ENCODE measurements at places on chromosomes 1 and 21.
A peak's percentile ranks its signal among the peaks of the same experiment; 100 is the strongest.

DNA sequence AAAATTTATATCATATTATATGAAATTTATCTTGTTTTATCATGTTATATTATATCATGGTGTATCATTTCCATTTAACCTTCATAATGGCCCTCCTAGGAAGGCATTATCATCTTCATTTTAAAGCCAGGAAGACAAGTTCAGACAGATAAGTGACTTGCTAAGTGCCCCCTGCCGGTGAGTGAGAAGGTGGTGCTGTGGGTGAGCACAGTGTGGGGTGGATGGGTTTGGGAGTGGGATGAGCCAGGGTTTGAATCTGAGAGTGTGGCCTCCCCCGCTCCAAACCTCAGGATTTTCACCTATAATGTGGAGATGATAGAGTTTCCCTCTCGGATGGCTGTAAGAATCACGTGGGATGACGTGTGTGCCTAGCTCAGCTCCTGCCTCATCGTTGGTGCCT lies 108.7 kb upstream of the IGSF21 start:
- DNase-seq, result no peak

DNA sequence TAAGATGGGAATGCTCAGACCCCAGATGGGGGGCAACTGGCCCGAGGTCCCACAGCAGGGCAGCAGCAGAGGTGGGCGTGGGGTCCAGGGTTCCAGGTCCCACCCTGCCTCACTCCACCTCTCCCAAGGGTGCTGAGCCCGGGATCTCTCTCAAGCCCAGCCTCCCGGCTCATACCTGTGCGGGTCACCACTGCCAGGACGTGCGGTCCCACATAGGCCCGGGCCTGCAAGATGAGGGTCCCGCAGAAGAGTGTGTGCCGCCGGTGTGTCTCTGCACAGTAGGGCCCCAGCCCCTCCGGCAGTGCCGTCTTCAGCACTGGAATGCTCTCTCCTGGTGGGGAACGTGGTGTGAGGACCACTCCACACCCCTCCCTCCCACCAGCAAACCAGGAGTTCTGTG lies 14.9 kb downstream of the ATP13A2 start:
- no peak for DNase-seq

- DNase-seq, result no peak
Measured at GRCh38 chr1:28249013-28249865, 10.1 kb upstream of the SESN2 start.

GRCh38 chr21:44092211-44092610 lies 15.0 kb upstream of the PWP2 start:
- no peak for DNase-seq

DNA sequence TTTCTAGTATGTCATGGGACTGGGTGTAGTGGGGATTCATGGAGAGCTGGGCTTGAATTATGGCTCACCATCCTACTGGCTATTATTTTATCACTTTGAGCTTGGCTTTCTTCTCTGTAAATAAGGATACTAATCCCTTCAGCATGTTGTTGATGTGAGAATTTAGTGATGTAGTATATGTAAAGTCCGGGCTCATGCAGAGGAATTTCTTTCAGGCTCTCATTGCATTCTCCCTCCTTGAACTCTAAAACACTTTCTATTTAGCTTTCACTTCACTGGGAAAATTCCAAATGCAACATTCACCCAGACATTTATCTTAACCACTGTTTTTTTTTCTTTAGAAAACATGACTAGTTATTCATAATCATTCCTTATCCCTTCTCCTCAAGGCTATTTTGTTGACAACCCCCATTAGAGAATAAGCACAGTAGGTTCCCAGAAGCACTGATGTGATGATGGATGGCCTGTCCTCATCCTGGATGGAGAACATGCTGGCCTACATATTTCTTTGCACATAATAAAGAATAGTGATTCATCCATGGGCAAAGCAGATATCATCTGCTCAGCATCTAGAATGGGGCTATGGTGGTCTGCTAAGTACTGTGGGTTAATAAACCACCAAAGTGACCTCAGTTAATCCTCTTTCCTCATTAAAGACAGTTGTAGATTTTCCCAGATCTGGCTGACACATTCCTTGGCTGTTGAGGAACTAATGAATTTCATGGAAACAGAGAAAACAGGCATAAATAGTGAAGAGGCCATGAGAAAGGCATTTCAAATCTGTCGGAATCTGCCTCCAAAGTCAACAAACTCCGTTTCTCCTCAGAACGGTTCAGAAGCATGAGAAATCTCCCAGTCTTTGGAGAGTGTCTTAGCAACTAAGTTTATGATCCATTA lies 68.0 kb upstream of the CYP2J2 start:
- DNase-seq, result no peak

GRCh38 chr1:199861020-199861795 lies 166.3 kb upstream of the NR5A2 start:
- DNase-seq, result no peak

GRCh38 chr1:7326366-7326765 lies 444.7 kb upstream of the VAMP3 start:
- DNase-seq, result no peak

- no peak for DNase-seq
Measured at GRCh38 chr1:205477759-205478247, 22.0 kb upstream of the BLACAT1 start.

DNA sequence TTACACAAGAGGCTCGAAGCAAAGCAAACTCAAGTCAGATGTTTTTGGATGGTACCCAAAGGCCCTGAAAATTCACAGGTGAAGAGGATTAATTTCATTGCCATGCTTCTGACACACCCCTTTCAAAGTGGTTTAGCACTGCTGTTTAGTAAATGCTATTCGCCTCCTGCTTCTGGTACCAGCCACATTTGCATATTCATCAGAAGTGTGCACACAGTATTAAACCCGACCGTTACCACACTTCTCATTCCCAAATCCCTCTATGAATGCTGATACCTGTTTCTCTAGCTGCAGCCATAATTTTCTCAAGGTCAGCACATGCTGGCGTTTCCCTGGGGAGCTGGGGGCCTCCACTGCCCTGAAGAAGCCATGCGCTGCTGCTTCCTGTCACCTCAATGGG lies 179.8 kb upstream of the DAB1 start:
- DNase-seq, result no peak

DNA sequence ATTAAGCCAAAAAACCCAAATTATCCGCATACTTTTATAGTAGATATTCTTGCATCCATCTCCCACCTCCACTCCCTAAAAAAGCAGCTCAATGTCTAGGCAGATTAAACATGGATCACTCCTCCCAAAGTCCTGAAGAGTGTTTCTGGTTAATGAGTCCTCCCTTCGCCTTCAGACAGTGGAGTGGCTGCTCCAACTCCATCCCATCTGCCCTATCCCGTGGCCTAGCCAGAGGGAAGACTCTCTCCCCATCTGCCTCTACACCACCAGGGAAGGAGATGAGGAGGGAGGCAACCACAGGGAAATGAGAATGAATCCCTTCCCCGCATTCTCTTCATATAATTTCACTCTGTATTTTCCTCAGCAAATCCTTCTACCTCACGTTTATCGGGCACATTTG lies 103.8 kb downstream of the SLC45A1 start:
- no peak for DNase-seq

DNA sequence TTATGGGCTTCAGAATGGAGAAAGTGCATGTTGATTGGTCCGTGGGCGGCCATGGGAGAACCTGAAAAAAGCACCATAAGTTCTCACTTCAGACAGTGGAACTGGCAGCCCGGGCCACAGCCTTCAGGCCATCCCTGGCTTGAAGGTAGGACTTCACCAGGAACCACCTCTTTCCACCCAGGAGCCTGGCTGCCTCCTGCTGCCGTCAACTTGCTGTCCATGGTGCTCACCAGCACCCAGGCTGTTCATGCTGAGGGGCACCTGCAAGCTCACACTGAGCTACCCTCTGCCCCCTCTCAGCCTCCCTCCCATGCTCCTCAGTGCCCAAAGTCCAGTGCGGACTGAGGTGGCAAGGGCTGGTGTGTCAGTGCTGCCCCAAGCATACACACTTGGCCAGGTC lies 12.9 kb upstream of the FNBP1L start:
- no peak for DNase-seq

- DNase-seq, result peak; percentile 53
Measured at GRCh38 chr1:207825719-207826556, 74.1 kb downstream of the CD46 start.

- no peak for DNase-seq
Measured at GRCh38 chr21:28099001-28099705, 893.5 kb downstream of the LTN1 start.

DNA sequence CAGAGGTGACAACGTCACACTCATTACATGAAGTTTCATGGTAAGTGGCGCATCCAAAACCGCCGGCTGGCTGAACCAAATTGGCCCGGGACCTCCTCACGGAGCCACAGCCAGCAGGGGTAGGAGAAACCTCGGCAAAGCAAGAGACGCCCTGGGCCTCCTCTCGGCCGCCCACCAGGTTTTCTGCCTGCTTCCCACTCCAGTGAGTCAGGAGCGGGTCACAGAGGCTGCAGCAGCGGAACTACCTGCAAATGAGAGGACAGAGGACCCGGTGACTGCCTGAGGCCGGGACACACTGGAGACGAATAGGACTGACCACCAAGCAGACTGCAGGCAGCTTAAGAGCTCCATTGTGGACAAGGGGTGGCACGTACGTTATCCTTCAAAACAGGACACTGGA lies 55.0 kb downstream of the MEGF6 start:
- no peak for DNase-seq

GRCh38 chr1:3174487-3175247 lies 105.7 kb downstream of the PRDM16 start:
- DNase-seq, result no peak

DNA sequence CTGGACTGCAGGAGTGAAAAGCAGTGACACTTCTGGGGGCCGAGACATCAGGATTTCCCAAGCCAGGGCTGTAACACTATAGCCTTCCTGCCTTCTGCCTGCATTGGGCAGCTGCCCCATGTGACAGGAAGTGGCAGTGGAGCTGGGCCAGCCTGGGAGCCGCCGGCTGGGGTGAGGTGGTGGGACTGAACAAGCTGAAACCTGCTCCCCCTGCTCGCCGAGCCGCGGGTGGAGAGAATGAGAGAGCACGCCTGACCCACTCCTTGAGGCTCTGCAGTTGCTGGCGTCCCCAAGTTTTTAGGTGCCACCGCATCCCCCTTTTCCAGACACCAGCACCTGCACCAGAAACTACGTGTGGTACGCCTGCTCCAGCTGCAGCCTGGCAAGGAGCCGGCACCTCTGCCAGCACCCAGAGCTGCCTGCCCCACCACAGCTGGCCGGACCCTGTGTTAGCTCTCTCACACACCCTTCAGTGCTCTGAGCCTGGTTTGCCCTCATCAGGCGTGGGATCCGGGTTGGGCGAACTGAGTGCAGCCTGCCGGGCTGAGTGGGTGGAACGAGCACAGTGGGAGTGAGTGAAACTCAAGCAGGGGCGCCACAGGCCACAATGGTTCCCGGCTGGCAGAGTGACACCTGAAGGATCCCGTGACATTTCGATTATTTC lies 119.4 kb downstream of the AKT3 start:
- DNase-seq, result no peak

- DNase-seq, result no peak
Measured at GRCh38 chr1:195336812-195337211, 1271.4 kb downstream of the KCNT2 start.

- DNase-seq, result no peak
Measured at GRCh38 chr21:26432410-26432809, 140.7 kb downstream of the CYYR1 start.

GRCh38 chr1:5771788-5772187 lies 220.4 kb downstream of the NPHP4 start:
- DNase-seq, result no peak

DNA sequence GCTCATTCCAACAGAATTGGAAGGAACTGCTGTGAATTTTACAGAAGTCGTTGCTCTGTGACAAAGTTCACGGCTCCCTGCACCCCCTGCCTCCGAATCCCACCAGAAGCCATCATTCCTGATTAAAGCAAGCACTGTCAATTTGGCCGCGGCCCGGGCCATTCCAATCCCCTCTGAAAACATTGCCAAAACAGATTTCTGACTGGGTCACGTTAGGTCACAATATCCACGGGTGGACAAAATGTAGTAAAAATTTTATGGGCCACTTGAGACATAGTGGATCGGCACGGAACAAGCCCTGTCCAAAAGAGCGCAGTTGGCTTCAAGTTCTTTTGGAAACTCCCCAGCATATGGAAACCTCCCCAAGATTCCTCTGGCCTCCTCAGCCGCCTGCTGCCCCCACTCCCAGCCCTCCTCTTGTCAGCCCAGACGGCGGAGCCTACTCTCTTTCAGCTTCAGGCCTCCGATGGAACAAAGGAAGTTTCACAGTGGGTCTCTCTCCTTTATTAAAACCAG lies 67.2 kb upstream of the IFNAR2 start:
- no peak for DNase-seq

DNA sequence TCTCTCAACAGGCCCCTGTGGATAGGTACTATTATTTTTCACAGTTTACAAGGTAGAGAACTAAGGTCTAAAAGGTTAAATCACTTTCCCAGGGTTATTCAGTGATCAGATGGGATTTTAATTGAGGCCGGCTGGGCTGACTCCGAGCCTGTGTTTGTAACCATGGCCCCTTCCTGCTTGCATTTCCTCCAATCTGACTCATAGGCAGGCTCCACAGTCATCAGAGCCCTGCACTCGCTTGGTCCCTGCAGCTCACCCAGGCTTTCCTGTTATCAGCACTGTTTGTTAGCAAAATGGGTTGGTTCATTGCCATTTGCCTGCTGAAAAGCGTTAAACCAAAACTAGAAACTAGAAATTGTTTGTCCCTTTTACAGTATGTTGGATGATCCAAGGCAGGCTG lies 41.4 kb upstream of the LMX1A start:
- no peak for DNase-seq

DNA sequence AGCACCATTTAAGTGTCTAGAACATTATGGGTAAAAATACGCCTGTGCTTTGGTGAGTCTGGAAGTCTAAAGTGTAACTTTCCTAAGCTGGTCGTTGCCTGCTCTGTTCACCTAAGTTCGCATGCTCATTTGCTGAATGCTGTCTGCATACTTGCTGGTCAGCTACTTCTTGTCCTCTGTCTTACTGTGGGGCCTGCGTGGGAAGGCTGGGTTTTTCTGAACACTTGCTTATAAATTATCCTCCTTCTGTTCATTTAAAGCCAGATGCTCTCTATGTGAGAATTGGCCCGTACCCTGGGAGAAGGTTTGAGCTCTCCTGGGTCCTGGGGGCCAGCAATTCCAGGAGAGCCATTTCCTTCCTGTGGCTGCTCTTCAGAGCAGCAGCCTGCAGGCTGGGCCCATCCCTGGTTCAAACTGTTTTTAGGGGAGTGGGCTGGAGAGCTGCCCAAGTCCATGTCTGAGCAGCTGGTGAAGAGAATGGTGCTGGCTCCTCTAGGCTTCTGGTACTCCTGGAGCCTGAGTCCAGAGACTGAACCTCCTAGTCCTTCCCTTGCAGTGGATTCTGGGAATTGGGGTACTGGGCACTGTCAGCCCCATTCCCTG lies 75.7 kb downstream of the GALNT2 start:
- no peak for DNase-seq

DNA sequence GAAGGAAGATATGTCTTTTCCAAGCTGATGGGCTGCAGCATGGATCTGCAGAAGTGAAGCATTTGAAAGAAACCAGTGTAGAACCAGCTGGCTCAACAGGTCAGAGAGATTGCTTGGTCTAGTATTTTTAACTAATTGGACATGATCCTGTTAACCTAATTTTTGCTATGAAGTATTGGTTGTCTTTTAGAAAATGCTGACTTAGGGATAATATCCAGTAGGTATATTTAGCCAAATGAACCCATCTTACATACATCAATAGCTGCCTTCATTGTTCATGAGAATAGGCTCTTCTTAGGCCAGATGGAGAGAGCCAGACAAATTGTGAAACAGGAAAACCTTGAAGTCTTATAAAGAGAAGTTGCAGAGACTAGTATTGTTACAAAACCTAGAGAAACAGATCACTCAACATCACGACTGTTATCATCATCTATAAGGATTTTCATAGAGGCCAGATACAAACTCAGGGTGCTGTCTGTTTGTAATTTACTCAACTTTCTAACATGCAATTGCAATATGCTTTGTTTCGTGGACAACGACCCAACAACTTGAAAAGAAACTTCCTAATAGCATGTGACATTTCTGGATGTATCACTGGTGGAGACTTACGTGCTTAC lies 148.2 kb downstream of the DISC1 start:
- DNase-seq, result no peak

All from GM12891 (cell line).